ENCODE measurements at places on chromosomes 6 and 20.

GRCh38 chr6:136072691-136073090, 177.4 kb downstream of the MTFR2 start:
- no peak for DNase-seq

DNA sequence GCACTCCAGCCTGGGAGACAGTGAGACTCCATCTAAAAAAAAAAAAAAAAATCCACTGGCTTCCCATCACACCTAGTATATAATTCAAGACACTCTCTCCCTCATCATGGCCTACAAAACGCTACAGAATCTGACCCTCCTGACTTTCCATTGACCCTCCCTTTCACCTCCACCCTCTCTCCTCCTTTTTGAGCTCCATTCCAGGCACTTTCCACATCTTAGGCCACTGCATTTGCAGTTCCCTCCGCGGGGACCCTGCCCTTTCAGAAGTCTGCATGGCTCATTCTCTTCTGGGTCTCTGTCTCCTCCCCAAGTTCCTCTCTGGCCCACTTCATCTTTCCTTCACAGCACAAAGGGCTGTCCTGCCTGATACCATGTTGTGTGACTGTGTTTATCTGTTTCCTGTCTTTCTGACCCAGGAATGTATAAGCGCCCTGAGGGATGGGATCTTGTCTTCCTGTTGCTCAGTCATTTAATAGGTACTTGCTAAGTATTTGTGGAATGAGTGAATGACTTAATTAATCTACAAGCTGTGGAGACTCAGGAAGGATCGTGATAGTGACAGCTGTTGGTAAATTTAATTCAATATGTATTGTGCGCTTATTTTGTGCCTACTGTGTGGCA, 35.2 kb downstream of the NCR2 start:
- DNase-seq = no peak

GRCh38 chr6:13614126-13614925, 809 bp upstream of the NOL7 start:
- DNase-seq = no peak

DNA sequence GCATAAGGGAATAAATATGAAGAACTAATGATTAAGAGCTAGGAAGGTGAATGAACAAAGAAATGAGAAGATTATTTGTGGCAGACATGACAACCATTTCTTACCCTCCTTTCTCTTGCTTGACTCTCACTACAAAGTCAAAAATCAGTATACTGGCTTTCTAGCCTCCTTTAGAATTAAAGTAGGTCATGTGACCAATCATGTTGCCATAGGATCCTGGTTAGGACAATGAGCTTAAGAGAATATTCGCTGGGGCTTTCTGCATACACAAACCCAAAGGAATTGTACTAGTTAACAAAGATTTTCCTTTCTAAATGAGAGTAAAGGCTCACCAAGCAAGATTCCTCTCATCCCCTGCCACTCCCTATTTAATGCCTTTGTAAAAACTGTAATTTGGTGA, 76.0 kb upstream of the ID4 start:
- DNase-seq = no peak

DNA sequence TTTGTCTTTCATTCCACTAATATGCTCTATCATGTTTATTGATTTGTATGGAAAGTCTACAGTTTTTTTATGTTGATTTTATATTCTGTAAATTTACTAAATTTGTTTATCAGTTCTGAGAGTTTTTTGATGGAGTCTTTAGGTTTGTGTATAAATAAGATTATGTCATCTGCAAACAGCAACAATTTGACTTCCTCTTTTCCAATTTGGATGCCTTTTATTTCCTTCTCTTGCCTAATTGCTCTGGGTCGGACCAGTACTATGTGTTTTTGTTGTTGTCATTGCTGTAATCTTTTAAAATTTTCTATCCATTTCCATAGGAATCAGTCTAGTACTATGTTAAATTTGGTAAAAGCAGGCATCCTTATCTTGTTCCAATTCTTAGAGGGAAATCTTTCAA, 31.5 kb upstream of the POLR1H start:
- DNase-seq = no peak

DNA sequence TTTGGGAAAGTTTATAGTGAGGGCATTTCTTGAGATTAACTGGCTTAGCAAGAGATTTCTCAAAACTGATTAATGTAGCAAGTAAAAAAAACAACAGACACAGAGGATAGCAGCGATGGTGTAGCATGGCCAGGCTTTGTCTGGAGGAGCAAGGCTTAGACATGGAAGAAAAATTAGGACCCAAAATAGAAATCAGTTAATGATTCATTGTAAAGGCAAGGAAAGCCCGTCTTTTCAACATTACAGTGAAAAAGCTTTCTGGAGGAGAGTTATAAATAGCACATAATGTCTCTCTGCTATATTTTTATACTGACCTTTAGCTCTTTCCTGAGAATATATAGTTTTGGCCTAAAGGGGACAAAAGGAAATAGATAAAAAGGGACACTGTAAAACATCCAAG, 45.1 kb downstream of the FNDC1 start:
- DNase-seq = no peak
